Hepatocyte (in vitro differentiated cells): ENCODE measurements at places on chromosomes 4 and X. TPM values are rescaled to one million over a fixed set of nuclear protein-coding genes. Genes with fewer than 3 reads are reported as not detected.

- no peaks in the 10 kb centered on the region for H3K36me3 ChIP-seq
- peaks cover 6% of the 10 kb centered on the region for H3K27me3 ChIP-seq
- no peak overlapping the region for H3K27ac ChIP-seq
- H3K4me1 ChIP-seq: no peaks in the 10 kb centered on the region
- peak; percentile 64 for DNase-seq
- H3K4me3 ChIP-seq: no peak overlapping the region
These were observed 12.7 kb upstream of the PAQR3 start for GRCh38 chr4:78951862-78952472.

- H3K4me3 ChIP-seq: no peak overlapping the region
- H3K4me1 ChIP-seq: no peaks in the 10 kb centered on the region
- H3K36me3 ChIP-seq: no peaks in the 10 kb centered on the region
- H3K27ac ChIP-seq: no peak overlapping the region
- DNase-seq: no peak
These were observed 23.5 kb downstream of the INTS6L start for GRCh38 chrX:135543924-135544323.

Gene DMRTC1B
- 0.16 and 3.0 TPM in 2 replicates for total RNA-seq

DNA sequence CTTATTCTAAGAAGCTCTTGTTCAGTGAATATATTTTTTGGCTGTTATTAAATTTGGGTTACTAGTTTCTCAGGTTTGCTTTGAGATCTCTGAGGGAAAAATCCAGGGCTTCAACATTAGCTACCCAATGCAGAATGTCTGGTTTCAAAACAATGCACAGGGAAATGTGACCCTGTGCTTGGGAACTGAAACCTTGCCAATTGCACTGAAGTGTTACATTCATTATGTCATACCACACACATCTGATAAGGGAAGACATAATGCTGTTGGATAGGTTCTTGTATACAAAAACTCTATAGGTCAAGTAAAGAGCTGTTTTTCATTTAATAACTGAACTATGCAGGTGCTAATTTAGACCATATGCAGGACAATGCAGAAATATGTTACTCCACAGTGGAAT is 345.3 kb upstream of the BMP3 start:
- no peak for DNase-seq
- no peaks in the 10 kb centered on the region for H3K27me3 ChIP-seq
- no peaks in the 10 kb centered on the region for H3K36me3 ChIP-seq
- H3K27ac ChIP-seq: no peak overlapping the region

Gene EMCN
- 0.37 and 0.44 TPM in 2 replicates for total RNA-seq
